Amniotic epithelial cell (primary cell): ENCODE measurements at places on chromosomes 13 and 19.

DNA sequence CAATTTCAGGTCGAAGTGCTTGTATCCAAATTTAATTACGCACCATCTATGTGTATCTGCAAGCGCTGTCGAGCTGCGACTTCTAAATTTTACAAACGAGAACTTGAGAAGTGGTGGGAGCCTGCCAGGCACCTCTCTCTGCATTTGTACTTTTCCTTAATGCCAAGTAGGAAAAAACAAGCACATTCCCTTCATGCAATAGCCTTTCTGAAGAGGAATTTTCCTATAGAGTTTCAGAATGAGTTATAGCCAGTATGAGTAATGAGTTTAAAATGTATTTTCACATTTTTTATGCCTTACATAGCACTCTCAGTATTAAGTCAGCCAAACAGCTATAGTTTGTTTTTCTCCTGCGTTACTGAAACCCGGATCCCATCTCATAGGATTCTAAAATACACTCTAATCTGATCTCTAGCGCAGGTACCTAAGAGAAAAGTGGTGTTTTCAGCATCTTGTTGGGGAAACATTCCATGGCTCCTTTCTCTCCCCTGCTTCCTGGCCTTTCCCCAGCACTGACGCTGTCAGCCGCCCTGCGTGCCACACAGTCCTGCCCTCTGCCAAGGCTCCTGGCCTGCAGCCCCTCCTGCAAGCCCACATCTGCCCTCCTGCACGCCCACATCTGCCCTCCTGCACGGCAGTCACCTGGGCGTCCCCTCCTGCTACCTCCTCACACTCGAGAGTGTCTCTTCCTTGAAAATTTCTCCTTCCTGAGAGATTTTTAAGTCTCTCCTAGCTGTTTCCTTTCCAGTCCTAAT, 526.9 kb downstream of the MYO16 start:
- peak; percentile 92 for DNase-seq

- peak; percentile 16 for DNase-seq
Observed at GRCh38 chr13:35649162-35649561, 172.7 kb upstream of the MAB21L1 start.

DNA sequence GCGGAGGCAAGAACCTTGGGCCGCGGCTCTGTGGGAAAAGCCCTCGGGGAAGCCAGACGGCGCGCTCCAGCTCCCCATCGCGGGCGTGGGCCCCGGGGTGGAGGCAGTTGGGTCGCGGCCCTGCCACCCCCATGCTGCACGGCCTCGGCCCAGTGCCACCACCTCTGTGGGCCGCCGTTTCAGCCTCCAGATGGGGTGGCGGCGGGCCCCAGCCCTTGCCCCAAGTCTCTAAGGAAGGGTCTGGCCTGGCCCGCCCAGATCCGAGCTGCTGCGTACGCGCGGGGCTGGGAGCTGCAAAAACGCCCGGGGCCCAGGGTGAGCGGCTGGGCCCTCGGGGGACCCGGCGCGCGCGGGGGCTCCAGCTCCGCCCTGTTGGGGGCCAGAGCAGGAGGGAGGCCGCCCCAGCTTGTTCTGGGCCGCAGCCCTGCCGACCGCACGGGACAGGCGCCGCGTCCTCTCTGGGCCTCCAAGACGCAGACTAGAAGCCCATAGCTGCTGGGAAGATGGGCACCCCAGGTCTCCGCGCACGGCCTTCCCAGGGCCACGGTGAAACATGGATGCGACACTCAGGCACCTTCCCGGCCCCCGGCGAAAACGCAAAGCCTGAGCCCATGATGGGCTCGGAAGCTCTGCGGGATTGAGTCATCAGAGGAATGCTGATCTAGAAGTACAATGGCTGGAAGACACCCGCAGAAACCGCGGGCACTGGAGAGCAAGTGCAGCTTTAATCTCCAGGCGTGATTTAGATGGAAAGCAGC, 110.1 kb downstream of the KCTD15 start:
- DNase-seq, result peak; percentile 41

DNA sequence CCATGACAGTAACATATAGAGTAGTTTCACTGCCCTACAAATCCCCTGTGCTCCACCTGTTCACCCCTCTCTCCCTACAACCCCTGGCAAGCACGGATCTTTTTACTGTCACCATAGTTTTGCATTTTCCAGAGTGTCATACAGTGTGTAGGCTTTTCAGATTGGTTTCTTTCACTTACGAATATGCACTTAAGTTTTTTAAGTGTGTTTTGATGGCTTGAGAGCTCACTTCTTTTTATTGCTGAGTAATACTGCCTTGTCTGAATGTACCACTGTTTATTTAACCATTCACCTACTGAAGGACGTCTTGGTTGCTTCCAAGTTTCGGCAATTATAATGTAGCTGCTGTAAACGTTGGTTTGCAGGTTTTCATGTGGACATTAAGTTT, 175.1 kb downstream of the ITGBL1 start:
- no peak for DNase-seq

GRCh38 chr13:41700790-41701310, 243.5 kb downstream of the RGCC start:
- DNase-seq, result no peak

DNA sequence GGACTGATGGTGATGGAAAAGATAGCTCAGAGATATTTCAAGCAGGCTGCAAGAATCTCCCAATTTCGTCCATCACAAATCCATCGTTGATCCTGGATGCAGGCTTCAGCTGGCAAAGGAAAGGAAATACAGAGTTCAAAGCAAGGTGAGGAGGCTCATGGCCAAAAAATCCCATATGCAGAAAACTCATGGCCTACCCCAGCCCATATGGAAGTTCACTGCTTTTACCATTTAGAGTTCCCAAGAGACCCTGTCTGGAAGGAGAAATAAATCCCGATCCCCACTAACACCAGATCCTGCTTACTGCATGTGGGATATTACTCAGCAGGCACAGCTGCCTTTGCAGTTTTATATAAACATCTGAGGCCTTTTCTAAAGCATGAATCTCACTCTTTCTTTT, 412.9 kb upstream of the SPRY2 start:
- no peak for DNase-seq

- peak; percentile 91 for DNase-seq
Observed at GRCh38 chr19:53977429-53977990, 13.9 kb upstream of the CACNG6 start.

GRCh38 chr19:3626473-3627350, at the start of gene CACTIN:
TSS of gene CACTIN (minus strand) at chr19:3626790. CDS start at chr19:3626762, 28 bp downstream.
- peak; percentile 96 for DNase-seq
